Dorsolateral prefrontal cortex (tissue), 122 donors: ENCODE measurements at places on chromosomes 2 and 18. TPM values are rescaled to one million over a fixed set of nuclear protein-coding genes. Genes with fewer than 3 reads are reported as not detected.

NPHP1 gene
- total RNA-seq: 9.0 TPM

TBR1 gene
- total RNA-seq: 109 TPM

ENOSF1 gene
- total RNA-seq: 14.8 TPM

CCNT2 gene
- total RNA-seq: 62.6 TPM

PNPT1 gene
- 55.9 TPM for total RNA-seq

GRCh38 chr18:24420551-24420950 lies 5.9 kb upstream of the IMPACT start:
- DNase-seq: no peak

DNA sequence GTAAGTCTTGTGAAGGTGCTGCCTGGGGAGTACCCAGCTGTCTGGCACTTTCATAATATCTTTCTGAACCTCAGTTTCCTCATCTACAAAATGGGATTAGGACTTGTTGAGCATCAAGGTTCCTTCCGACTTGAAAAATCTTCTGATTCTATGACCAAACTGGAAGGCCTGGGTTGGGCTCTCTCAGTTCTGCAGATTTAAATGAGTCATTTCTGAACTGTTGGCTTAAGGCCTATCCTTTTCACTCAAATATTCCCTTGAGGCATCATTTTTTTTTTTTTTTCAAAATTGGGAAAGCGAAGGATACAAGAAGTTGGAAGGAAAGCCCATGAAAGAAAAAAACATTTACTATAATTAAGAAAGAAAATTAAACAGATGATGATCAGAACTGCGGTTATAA lies 40.8 kb upstream of the CYP1B1 start:
- no peak for DNase-seq

- no peak for DNase-seq
These were observed 61.9 kb downstream of the SMCHD1 start for GRCh38 chr18:2717407-2717806.

DNA sequence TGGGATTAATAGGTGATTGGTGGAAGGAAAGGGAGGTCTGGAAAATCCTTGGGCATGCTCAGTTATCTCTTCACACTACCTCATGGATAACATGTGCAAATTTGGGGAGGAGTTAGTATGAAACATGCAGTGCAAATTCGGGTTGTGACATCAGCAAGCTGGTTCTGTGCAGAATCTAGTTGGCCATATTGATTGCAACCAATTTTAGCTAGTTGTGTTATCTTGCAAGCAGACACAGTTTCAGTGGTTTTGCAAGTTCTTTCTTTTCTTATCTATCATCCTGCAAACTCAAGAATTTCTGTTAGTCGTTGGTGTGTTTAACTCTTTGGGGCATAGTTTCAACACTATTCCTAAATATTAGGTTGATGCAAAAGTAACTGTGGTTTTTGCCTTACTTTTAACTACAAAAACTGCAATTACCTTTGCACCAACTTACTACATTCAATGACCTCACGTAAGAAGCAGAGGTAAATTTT lies 135.4 kb downstream of the PTH2R start:
- no peak for DNase-seq

- DNase-seq: peak; percentile 4
These were observed 32.4 kb upstream of the RBBP8 start for GRCh38 chr18:22900558-22901238.

DNA sequence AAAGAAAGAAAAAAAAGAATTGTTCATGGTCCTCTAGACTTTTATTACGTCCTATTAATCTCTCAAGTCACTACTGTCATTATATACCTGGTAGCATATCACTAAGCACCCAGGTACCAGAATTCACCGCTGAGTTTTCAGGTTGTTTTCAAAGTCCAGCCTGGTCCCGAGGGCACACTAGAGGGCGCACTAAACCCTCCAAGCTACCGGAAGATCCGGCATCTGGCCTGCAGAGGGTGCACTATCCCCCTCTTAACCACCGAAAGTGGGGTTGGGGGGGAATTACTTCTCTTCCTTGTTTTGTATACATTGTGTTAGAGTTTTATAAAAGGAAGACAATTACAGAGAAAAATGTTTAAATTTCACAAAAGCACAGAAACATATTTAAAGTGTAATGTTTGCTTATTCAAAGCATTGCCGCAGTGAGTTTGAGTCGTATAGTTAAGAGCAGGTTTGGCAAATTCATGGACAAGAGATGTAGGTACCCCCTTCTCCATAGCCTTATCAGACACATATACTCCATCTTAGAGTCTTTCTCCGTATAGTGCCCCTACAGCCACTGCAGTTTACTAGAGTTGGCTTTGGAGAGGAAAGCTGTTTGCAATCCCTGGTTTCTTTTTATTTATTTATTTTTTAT lies 19.2 kb downstream of the MOGAT1 start:
- peak; percentile 54 for DNase-seq

GRCh38 chr18:62518460-62519375 lies 4.1 kb upstream of the ZCCHC2 start:
- DNase-seq: no peak

GRCh38 chr2:75820693-75821092 lies 110.0 kb upstream of the GCFC2 start:
- no peak for DNase-seq
